ENCODE measurements at places on chromosomes 4 and X.

DNA sequence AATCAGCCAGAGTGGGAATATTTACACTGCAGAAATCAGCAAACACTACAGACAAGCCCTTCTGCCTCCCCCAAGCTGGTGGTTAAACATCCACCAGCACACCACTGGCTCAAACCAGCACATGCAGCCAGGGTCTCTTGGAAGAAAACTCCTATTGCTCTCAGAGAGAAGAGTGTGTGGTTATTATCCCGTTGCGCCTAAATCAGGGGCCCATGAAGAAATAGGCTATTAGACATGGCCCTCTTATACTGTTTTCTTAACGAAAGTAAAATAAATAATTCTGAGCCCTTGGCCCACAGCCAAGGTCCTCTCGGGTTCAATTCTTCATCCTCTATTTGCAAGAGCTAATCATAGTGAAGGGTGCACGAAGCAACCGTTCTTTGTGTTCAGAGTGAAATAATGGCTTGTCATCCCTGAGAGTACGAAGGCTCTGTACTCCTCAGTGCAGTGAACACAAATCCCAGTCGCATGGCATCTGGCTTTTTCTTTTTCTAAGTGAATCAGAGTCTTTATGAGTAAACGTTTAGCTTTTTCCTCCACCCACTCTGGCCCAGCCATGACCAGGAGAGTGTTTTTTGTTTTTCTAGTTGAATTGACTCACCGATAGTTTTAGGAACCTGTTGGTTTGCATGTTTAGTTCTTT lies 33.4 kb upstream of the RBM47 start:
- DNase-seq = no peak

GRCh38 chrX:50071494-50071893 lies 129.3 kb downstream of the AKAP4 start:
- DNase-seq = no peak

- no peak for DNase-seq
Measured at GRCh38 chr4:85024671-85025070, 58.2 kb upstream of the WDFY3 start.

GRCh38 chrX:19678941-19679340 lies 163.6 kb upstream of the MAP3K15 start:
- no peak for DNase-seq

DNA sequence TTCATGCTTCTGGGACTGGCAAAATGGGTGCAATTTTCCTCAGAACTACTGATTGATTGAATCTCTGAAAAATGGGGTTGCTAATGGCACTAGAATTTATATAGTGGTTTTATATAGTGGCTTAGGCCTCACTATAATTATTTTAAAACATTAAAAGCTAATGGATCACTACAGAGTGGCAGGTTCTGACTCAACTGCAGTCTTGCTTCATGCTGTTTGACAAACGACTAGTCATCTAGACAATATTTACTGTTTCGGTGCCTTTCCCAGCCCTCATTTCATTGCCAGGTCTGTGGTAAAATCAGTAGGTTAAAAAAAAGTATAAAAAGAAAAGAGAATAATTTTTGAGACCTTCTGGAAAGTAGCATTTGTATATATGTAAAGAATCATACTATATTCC lies 352.8 kb upstream of the ATOH1 start:
- no peak for DNase-seq
